ENCODE measurements at places on chromosomes 5 and 9.

GRCh38 chr5:54944364-54944763 is 41.0 kb downstream of the ESM1 start:
- no peak for DNase-seq

GRCh38 chr9:108569624-108570023 is 286.2 kb downstream of the ACTL7B start:
- DNase-seq, result no peak

DNA sequence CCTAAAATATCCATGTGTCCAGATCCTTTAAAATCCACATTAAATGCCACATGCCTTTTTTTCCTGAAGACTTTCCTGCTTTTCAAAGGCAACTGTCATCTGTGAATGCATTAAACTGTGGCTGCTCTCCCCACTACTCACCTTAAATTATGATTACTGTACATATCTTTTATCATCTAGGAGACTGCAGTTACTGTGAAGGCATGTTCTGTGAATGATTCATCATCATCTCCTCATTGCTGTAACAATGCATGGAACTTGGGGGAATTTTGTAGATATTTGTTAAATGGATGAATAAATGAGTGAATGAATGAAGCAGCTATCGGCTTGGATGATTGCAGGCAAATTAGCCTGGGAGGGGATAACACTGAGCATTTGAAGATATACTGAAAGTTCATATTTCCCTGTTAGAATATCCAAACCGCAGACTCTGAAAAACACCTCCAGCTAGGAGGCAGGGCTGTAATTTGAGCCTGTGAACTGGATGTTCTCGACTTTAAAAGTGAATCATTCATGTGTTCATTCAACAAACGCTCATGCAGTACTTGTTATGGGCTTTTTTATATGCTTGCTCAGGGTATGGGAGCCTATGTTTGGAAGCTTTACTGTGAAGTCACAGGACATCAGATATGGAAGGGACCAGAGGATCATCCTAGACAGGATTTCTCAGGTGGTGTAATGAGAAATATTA is 519.2 kb downstream of the KIF4B start:
- DNase-seq, result no peak

- DNase-seq, result no peak
Observed at GRCh38 chr9:120900824-120901223, 23.8 kb upstream of the PHF19 start.

- peak; percentile 49 for DNase-seq
Observed at GRCh38 chr9:94639061-94639998, at the start of gene FBP1. FBP1 (minus strand) TSS chr9:94639518; CDS start chr9:94639310, 208 bp downstream.

GRCh38 chr5:10760096-10760920 is 726 bp downstream of the DAP start:
- peak; percentile 61 for DNase-seq

DNA sequence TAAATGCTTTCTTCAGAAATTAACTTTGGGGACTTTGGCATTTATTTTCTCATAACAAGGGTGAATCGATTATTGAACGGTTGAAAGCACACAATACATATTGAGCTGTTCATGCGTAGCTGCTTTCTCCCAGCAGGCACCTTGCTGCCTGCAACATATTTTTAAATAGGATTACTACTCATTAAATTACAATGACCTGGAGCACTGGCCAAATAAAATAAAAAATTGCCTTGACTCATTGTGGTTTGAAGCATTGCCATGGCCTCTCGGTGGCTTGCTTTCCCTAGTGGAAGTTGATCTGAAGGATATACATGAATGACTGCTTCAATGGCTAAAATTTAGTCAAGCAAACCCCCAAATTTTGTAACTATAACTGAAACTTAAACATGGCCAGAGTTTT is 181.6 kb upstream of the NUDT12 start:
- no peak for DNase-seq

- no peak for DNase-seq
Observed at GRCh38 chr9:38619556-38620447, 594 bp downstream of the ANKRD18A start.

Measured in GM06990 (cell line).